Frontal cortex (tissue), 4 donors: ENCODE measurements at places on chromosomes 12 and 14. TPM values are rescaled to one million over a fixed set of nuclear protein-coding genes. Genes with fewer than 3 reads are reported as not detected.

DNA sequence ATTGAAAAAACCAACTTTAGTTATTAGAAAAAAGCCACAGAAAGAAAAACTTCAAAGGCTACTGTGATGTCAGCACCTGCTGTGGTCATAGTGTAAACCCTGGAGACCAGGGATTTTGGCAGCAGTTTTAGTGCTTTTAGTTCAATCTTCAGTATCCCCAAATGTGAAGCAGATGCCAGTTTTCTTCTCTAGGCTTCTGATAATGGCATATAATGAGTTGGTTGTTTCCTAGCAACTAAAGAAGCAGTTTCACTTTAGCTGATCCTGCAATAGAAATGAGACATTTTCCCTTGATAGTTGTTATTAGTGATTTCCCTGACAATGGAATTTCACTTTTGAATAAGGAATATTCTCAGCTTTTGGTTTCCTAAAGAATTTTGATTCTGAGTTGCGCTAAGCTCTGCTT lies 131.2 kb downstream of the NUBPL start:
- peak; percentile 28 for DNase-seq

Gene CLEC4D
- total RNA-seq: under 0.01 TPM

Gene ADAM21
- under 0.01 TPM for total RNA-seq

Gene CLEC6A
- not detected for total RNA-seq

DNA sequence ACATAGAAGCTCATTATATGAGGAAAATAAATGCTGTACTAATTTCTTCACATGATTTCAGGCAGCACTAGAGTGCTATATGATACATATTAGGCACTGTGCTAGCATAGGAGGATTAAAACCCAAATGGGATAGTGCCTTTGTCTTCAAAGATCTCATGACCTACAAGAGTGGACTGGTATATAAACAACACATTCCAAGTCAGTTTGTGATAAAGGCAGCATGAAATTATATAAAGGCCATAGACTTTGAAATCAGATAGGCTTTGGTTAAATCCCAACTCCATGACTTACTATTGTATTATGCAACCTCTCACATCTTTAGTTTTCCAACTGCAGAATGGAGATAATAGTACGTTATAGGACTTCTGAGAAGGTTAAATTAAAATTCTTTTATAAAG lies 179.7 kb downstream of the RAD51B start:
- DNase-seq: no peak

GRCh38 chr12:48978741-48979601 lies 849 bp downstream of the WNT1 start:
- no peak for DNase-seq

DNA sequence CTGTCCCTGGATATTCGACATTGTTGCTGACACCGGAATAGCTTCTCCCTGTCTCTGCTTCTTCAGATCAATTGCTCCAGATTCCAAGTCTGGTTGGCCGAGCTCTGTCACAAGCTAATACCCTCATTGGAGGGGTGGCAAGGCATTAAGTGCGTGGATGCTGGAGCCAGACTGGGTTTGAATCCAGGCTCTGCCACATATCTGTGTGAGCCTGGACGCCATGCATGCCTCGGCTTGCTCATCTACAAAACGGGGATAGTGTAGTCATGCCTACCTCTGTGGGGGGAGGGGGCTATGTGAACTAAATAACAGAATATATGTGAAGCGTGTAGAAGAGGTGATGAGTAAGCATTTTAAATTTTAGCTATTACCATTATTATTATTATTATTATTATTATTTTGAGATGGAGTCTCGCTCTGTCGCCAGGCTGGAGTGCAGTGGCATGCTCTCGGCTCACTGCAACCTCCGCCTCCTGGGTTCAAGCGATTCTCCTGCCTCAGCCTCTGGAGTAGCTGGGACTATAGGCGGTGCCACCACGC lies 97.3 kb downstream of the AACS start:
- DNase-seq: no peak

DNA sequence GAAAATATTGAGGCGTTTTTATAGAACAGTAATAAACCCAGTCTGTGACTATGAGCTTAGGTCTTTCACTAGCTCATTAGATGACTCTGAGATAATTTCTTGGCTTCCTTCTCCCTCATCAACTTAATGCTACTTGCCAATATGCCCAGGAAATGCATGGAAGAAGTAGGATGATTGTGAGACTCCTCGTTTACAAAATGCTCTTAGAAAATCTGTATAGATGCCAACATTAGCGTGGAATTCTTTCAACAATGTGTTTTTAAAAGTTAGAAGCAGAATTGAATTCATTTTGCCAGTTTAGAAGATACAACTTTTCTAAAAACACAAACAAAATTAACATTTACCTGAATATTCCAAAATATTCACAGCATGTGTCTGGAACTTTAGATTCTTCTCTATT lies 424.6 kb downstream of the BTG1 start:
- DNase-seq: no peak

Gene SARNP
- 66.4 TPM for total RNA-seq

DNA sequence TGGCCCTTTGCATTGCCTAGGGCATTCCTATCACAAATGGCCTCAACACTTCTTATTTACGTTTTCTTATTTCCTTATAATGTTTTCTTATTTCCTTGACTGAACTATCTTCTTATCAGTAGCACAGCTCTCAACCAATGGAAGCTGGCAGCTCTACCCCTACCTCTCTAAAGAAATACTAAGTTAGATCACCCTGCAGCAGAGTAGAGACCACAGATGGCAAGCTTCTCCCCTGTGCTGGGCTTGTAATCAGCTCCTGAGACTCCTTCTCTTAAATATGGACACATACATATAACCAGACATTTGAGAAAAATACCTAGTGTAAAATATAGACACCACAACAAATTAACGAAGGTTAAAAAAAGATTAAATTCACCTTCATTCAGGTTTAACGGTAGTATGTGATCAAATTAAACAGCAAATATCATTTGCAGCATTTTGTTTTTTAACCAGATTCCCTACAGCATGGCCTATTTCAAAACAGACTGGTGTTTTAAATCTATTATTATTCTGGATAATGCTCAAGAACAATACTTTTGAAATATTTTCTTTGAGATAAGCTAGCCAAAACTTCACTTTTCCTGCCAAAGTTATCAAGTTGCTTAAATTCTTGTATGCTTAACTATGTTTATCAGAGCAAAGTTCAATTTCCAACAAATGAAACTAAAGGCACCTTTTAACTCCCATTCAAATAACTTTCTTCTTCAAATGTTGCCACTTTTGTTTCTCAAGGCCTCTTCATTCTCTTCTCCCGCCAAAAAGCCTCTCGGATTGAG lies 54.3 kb downstream of the SLC41A2 start:
- no peak for DNase-seq

DNA sequence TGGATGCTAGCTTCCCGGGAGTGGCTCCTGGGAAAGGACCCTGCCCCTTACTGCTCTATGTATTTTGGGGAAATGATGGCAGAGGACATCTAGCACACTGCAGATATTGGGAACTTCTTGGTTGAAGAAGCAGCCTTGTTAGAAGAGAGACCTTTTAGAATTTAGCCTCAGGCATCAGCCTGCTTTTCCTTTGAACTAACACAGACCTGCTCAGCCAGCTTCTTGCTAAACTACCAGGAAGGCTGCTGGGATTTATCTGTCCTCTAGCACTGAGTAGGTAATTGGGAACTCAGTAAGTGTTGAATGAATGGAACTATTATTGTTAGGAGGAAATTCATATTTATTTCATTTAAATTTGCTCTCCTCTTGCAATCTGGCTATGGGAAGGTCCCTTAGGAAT lies 77.3 kb downstream of the DRAM1 start:
- DNase-seq: no peak

Gene TOMM20L
- total RNA-seq: not detected

DNA sequence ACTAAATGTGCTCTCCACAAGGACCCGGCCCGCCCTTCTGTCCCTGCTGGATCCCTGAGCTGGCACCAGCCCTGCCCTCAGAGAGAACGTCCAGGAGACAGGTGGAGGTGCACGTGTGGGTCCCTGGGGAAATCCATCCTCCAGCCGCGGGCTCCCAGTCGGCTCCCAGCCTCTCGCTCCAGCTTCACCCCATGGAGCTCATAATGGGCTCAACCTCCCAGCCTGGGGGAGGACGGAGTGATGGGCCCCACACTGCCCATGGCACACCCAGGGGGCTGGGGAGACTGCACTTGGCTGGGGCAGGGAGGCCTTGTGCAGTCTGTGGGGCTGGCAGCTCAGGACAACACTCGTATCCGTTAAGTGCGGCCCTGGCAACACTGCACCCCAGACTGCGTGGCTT lies 250.5 kb downstream of the TMEM121 start:
- DNase-seq: no peak

Gene DYRK2
- total RNA-seq: 88.5 TPM

Gene SDS
- not detected for total RNA-seq

DNA sequence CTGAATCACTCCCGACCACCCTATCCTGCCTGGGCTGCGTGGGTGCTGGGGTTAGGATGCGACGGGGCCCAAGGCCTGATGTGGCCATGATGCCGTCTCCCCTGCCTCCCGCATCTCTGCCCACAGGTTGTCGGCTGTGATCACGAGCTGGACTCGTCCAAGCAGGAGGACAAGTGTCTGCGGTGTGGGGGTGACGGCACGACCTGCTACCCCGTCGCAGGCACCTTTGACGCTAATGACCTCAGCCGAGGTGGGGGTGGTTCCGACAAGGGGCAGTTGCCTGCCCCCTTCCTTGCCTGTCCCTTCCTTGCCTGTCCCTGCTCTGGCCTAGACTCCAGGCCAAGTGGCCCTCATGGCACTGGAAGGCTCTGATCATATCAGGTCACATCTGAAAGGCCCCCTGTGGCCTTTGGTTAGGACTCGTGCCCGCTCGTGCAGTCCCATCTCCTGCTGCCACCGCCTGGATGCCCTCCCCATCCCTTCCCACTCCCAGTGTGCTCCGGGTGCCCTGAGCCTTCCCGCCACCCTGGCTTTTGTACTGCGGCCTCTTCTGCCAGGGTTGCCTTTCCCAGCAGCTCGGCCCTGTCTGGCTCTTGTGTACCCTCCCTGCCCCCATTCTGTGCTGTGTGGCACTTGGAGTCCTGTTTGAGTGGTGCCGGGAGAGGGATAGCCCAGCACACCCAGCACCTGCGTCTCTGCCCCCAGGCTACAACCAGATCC lies 13.6 kb downstream of the PAPLN start:
- DNase-seq: no peak

- no peak for DNase-seq
Observed at GRCh38 chr12:119659289-119659897, 8.5 kb upstream of the PRKAB1 start.

- DNase-seq: no peak
Observed at GRCh38 chr12:101172316-101172715, 37.7 kb downstream of the SLC5A8 start.

GRCh38 chr14:23185063-23185462 lies 1.6 kb upstream of the SLC7A8 start:
- no peak for DNase-seq

DNA sequence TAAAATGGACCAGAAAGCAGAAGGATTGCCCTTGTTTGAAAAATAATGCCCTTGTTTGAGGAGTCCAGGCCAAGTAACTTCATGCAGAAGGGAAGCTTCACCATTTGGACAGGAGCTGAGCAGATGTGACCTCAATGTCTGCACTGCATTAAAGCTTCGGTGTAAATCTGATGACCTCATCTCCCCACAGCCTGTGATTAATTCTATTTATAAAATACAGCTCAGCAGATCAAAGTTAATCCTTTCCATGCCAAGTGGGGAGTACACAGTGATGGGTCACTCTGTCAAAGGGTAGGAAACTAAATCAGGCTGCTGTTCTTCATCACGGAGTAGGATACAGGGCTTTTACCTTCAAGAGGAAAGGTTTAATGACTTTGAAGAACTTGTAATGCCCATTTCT lies 533.7 kb downstream of the RPS29 start:
- DNase-seq: no peak

Gene POLE2
- 5.3 TPM for total RNA-seq

DNA sequence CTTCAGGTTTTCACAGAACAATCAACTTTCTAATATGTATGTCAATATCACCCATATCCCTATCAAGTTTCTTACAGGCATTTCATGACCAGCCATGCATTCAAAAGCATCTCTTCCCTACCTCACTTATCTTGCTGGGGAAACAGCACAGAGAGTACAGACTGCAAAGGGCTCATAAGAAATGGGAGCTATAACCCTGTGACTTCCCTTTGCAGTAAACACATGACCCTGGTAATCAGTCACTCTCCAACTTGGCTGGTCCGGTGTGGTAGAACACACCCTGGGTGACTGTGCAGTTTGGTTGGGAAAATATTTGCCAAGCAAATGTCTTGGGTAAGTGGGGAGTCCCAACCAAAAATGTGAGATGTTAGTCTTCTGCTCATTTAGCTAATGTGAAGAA lies 49.4 kb upstream of the TMCC3 start:
- DNase-seq: no peak

Gene NGB
- 4.9 TPM for total RNA-seq

- peak; percentile 22 for DNase-seq
Observed at GRCh38 chr12:92208613-92209121, 63.0 kb upstream of the BTG1 start.

GRCh38 chr14:74765721-74766120 lies 2.6 kb downstream of the YLPM1 start:
- DNase-seq: no peak

- no peak for DNase-seq
Observed at GRCh38 chr12:32418903-32419519, 19.7 kb downstream of the FGD4 start.

DNA sequence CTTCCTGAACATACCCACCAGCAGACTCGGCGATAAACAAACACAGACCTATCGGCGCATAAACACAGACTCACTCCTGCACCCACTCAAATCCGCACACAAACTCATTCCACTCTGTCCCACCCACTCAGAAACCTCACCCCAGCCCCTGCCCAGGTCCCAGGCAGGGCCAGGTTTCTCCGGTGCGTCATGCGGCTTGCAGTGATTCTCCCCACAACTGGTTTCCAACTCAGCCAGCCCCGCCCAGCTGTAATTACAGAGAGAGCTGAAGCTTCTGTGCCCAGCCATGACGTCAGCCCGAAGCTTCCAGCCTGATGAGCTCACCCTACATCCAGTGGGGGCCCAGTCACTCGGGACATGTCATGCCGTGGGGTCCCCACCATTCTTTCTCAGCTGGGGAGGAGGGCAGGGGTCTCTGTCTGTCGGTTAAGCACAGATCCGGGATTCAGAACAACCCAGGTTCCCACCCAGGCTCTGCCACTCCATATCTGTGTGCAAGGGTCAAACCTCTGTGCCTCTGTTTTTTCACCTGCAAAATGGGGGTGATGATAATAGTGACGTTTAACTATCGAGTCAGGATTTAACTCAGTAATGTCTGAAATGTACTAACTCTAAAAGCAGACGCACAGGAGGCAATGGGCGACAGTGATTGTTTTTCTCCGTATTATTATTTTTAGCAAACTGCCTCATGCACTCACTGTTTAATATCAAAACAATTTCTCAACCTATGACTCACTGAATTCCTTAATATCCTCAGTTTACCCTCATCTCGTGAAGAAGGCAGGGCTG lies 2.3 kb upstream of the HSPB8 start:
- DNase-seq: peak; percentile 51

- peak; percentile 80 for DNase-seq
Observed at GRCh38 chr12:130818635-130819576, 20.1 kb downstream of the STX2 start.

Gene KRT81
- not detected for total RNA-seq

DNA sequence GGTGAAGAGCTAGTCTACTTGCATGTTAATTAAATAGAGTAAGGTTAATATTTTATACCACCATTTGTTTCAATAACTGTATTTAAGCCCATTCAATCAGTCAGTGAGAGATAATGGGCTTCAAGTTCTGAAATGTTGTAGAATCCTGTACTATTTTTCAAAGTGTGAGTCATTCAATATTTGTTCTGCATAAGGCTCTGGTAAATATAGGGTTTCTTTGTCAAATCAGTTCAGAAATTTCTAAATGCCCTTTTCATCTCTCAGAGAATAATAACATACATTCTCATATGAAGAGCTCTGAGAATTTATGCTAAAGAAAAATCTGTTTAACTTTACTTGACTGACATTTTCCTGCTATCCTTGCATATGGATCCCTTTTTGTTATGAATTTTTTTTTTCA lies 493.3 kb downstream of the TMTC2 start:
- DNase-seq: no peak

Gene FAM186B
- 0.41 TPM for total RNA-seq
